ENCODE measurements at places on chromosomes 5 and 9.

- no peak for DNase-seq
Observed at GRCh38 chr9:84655447-84655846, 14.1 kb upstream of the NTRK2 start.

GRCh38 chr5:136590581-136590980 lies 225.2 kb upstream of the TRPC7 start:
- no peak for DNase-seq

DNA sequence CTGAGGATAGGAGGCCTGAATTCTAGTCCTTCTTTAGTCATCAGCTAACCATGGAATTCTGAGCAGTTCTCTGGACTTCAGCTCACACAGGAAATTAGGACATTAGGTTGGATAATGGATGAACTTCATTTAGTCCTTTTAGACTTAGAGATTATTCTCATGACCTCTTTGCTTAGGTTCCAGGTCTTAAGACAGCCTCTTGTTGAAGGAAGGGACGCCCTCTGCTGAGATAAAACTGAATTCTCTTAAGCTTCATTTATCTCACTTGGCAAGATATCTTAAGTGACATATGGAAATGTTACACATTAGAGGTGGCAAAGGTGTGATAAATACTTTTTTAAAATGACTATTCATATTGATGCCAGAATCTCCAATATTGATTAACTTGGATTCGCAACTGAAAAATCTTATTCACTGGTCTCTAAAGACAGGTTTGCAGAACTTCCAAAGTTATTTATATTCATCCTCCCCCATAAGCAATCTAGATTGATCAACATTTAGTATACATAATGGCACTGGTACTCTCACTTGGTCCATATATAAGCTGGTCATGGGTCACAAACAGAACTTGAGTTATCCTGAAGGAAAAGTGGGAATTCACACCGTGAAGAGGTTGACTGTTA lies 16.9 kb upstream of the ZNF366 start:
- no peak for DNase-seq

GRCh38 chr5:135053278-135053677 lies 19.2 kb upstream of the PITX1 start:
- no peak for DNase-seq

DNA sequence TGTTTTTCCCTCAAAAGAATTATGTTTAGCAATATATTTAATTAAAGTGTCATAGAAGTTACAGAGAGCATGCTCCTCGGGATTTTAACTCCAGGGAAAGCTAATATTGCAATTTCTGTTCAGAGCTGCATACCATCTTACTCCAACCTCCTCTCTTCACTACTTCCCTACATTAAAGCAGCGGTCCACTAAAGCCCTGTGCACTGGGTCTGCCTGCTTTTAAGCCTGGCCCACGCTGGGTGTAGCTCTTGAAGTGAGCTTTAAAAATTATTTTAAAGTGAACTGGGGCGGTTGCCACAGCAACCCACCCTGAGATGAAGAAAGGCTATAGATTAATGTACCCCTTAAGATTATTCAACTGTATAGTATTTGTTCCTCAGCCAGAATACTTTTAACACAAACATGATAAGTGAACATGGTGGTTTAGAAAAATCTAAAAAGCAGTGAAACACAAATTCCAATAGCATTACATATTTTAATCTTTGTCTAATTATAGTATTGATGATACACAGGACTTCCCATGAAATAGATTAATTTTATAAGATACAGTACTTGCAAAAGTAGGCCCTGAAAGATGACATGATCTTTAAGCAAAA lies 3.9 kb upstream of the MEF2C start:
- no peak for DNase-seq

DNA sequence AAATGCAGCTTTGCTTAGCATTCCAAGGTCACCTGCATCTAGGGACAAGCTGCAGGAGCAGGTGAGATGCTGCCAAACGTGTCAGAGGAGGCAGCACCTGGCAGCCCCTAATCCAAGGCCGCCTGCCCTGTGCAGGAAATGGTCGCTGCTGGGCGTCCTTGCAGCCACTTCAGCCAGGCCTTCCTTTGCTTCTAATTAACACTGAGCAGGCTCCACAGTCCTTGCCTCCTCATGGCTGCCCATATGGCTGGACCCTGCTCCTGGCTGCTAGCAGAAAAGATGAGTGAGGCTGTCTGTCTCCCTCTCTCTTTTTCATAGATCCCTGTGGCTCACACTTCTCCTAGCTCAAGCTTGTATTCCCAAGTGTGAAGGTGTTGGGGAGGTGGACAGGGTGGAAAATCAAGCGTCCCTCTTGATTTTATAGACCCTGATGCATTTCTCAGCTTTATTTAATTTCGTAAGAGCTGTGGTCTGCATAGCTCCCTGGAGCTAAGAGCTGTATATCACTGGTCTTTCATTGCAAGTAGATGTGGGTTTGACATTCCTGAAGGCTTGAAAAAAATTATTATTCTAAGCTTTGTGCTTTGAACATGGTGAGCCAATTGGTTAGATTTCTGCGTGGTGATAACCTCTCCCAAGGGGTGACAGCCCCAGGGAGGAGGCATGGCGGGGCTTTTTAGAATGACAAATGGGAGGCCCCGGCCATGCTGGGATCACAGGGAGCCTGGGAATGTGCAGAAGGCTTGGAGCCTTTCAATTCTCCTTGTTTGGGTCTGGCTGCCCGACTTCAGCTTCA lies 193.8 kb downstream of the SLIT3 start:
- no peak for DNase-seq

DNA sequence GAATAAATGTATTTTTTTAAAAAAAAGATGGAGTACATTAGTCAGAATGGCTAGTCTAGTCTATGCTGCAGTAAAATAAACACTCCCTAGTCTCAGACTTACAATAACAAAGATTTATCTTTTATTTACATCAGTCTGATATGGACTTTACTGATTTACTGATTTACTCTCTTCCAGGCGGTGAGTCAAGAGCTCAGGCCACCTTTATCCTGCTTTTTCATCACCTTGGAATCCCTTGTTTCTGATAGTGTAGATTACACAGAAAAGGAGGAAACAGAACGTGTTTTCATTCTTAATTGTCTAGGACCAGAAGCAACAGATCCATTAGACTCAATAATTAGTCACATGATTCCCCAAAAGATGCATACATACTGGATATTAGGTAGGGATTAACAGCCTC lies 290.1 kb upstream of the TRPC7 start:
- no peak for DNase-seq

GRCh38 chr5:101677961-101678360 lies 618.1 kb downstream of the SLCO4C1 start:
- DNase-seq = no peak

GRCh38 chr9:110064803-110065202 lies 143.2 kb downstream of the C9orf152 start:
- DNase-seq = no peak

GRCh38 chr9:79977510-79978197 lies 405.9 kb downstream of the TLE4 start:
- no peak for DNase-seq

GRCh38 chr5:68740226-68740910 lies 353.4 kb upstream of the SLC30A5 start:
- DNase-seq = no peak

DNA sequence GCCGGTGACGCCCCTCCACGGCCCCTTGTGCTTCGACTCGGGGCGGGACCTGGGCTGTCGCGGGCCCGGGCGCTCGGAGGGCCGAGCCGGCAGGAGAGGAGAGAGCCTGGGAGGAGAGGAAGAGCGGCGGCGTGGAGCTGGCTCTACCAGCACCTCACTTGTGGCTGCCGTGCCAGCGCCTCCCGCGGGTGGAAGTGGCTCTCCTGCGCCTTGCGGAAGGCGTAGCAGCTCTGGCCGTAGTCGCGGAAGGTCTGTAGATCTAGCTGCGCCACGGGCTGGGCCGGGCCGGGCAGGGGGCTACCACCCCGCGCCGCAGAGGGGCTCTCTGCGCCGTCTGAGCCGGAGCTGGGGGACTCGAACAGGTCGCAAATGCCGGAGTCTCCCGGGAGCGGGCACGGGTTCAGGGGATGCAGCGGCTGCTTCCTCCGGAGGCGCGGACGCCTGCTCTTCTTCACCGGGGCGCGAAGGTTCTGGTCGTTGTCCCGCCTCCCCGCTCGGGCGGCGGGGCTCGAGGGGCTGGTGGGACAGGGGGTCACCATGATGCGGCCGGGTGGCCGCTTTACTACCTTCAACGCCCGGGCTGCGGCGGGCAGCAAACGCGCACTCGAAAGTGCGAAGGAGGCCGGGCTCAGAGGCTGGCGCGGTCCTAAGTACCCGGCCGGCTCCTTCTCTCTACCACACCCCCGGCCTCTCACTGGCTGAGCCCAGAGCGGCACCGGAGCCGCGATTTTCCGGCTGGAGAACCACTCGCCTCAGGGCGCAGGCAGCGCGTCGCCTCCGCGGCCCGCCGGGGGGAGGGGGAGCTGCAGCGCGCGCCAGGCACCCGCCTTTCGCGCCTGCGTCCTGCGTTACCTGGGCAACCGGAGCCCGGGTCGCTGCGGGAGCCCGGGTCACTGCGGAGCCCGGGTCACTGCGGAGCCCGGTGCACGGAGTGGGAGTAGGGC lies at the start of gene CCNO:
Gene CCNO, minus strand, starts transcription at position 624 of the 944 bp plus-strand sequence. Its CDS starts 85 bp downstream, at position 539.
- no peak for DNase-seq

GRCh38 chr5:40733434-40733833 lies 22.3 kb downstream of the TTC33 start:
- DNase-seq = no peak

GRCh38 chr9:93326056-93326455 lies 125.4 kb upstream of the FAM120A start:
- DNase-seq = no peak

DNA sequence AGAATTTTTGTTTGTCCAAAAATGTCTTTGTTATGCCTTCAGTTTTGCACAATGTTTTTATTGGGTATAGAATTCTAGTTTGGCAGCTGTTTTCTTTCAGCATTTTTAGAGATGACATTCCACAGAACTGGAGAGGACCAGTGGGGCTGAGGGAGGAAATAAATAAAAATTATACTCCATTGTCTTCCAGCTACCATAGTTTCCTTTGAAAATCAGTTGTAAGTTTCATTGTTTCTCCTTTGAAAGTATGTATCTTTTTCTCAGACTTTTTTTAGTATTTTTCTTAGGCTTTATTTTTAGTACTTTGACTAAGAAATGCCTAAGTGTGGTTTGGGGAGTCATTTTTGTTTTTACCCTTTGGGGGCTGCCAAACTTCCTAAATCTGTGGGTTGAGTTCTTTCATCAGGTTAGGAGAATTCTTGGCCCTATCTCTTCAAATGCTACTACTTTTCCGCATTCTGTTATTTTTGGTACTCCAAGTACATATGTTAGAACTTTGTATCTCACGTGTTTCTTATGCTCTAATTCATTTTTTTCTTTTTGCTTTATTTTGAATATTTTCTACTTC lies 15.2 kb upstream of the FBLL1 start:
- no peak for DNase-seq

- no peak for DNase-seq
Observed at GRCh38 chr5:14281746-14282181, 138.6 kb downstream of the TRIO start.

DNA sequence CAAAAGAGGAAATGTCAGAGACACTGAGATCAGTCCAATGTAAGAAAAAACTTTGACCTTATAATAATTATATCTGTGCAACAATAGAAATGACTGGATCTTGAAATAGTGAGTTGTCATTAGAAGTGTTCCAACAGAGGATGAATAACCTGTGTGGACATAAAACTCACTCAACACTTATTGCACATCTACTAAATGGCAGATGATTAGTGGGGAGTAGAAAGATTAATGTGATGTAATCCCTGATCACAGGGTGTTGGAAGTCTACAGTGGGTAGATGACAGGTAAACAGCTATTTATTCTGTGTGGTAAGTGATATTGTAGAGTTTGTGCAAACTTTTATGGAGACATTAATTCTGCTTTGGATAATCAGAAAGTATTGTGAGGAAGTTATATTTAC lies 177.3 kb upstream of the HMHB1 start:
- no peak for DNase-seq

- no peak for DNase-seq
Observed at GRCh38 chr5:37685211-37685610, 154.6 kb downstream of the GDNF start.

DNA sequence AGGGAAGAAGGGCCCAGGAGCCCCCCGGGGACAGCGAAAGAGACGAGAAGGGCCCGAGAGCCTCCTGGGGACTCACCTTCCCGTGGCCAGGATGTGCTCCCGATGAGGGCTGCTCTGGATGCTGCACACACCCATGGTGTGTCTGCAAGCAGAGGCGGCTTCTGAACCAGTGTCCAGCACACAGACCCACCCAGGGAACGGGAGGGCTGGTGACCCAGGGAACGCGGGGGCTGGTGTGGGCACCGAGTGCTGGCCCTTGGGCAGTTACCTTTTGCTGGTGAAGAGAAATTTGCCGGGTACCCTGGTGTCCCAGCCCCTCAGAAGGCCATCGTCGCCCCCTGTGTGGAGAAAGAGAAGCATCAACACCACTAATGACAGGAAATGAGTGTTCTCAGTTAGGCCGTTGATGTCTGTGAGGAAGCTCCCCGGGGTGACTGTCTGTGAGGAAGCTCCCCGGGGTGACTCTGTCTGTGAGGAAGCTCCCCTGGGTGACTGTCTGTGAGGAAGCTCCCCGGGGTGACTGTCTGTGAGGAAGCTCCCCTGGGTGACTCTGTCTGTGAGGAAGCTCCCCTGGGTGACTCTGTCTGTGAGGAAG lies 13.2 kb downstream of the MRPL41 start:
- DNase-seq = no peak

GRCh38 chr9:75085640-75086039 lies 2.3 kb downstream of the NMRK1 start:
- DNase-seq = no peak

GRCh38 chr5:6831678-6832671 lies 118.7 kb downstream of the TENT4A start:
- DNase-seq = no peak

DNA sequence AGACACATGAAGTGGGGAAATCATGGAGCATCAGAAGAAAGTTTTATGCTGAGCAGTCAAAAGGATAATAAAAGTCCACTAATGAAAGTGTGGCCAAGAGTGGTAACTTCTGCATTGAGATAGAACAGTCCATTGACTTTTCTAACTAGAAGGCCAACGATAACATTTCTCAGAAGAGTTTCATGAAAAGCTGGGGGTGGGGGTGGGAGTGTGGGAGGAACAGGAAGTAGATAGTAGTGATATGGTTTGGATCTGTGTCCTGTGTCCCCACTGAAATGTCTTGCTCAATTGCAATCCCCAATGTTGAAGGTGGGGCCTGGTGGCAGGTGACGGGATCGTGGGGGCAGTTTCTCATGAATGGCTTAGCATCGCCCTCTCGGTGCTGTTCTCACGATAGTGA lies 36.2 kb upstream of the SNAPC3 start:
- no peak for DNase-seq
